DMS153 (cell line): ENCODE measurements at places on chromosomes 5 and 9.
A peak's percentile ranks its signal among the peaks of the same experiment; 100 is the strongest.

DNA sequence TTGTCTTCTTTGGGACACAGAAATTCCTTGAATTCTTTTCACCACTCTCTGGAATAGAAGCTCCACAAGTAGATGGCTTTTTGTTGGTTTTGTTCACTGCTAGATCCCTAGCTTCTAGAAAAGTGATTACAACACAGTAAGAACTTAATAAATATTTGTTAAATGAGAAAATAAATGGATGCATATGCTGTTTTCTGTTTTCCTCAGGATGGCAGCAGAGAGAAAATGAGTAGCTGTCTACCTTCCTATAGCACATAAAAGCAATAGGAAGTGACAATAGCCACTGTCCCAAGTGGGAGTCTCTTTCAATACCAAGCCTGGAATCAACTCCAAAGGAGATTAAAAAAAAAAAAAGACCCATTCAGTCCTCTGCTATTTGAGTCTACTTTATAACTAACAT lies 100.6 kb upstream of the NREP start:
- DNase-seq = no peak

- DNase-seq = no peak
Measured at GRCh38 chr9:115034801-115035200, 83.2 kb downstream of the TNC start.

- no peak for DNase-seq
Measured at GRCh38 chr5:67014957-67015400, 181.6 kb downstream of the CD180 start.

GRCh38 chr5:6832994-6833393 lies 119.8 kb downstream of the TENT4A start:
- no peak for DNase-seq

GRCh38 chr5:90941002-90941720 lies 382.6 kb downstream of the ADGRV1 start:
- DNase-seq = no peak

- DNase-seq = no peak
Measured at GRCh38 chr5:14521748-14522147, 59.8 kb upstream of the OTULINL start.

DNA sequence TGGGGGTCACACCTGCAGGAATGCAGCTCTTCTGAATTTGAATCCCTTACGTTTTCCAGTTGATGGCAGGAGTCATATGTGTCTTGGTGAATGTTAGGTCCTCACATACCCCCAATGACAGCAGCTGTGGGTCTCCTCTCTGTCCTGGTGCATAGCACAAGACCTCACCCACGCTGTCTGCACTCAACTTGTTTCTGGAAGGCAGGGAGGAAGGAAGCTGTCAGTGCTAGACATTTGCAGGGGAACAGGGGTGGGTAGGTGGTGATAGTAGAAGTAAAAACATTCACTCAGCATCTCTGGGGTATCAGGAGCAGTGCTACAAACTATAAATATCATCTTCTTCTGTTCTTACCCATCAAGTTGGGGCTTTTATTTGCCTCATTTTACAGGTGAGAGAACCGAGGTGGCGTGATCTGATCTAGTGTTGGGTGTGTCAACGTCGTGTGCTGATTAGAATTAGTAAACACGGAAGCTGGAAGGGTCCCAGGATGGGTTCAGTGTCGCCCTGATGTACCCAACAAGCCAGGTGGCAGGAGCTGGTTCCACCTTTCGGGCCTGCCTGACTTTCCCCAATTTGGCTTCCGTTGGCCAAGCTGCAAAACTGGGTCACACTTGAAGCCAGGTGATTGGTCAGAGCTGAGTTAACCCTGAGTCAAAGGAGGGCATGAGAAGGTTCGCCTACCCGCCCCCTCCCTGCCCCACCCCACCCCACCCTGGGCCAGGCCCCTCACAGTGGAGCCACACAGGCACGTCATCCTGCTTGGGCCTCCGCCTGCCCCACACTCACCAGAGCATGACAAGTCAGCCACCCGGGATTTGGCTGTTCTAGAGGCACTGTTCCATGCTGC lies 15.8 kb downstream of the ERGIC1 start:
- DNase-seq = no peak

- DNase-seq = no peak
Measured at GRCh38 chr9:133715866-133716563, 22.1 kb downstream of the SARDH start.

DNA sequence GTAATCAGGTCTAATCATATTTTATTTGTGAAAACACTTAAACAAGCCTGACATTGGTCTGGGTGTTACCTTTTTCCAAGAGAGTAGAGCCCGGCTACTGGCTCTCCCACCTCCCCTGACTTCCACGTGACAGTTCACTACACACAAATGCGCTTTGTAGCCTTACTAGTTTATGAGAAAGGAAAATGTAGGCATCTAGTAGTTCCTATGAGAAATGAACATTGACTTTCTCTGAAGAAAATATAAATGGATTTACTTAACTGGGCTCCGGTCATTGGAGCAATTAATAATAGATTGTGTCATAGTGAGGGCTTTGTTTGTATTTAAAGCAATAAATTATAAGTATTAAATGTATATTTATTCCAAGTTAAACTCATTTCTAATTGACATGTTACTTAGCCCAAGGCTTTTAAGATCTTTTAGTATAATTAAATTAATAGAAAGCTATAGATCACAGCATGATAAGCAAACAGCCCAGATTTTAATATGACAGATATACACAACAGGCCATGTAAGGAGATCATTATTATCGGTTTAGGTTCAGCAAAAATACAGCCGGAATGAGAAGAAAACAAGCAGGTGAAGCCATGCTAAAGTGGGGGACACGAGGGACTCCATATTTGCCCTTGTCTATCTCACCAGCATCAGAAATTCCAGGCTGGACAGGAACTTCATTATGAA lies 756.5 kb upstream of the ADAMTS16 start:
- no peak for DNase-seq

DNA sequence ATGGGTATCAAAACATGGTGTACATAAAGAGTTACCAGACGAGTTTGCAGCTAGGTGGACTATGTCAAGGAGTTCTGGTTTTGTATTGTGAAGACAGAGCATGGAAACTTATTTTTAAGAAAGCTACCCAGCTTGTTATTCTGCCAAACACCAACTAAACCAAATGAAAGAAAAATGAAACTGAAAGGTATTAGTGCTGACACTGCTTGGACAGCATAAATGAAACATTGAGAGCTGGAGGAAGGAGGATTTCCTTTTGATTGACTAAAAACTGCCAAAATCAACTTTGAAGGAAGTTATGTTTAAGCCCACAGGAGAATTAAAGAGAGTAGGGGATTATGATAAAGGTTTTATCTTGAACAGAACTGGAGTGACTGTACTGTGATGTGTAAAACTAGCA lies 766.2 kb downstream of the PTPRD start:
- DNase-seq = no peak

GRCh38 chr5:173093606-173094005 lies 37.5 kb downstream of the CREBRF start:
- no peak for DNase-seq

- peak; percentile 80 for DNase-seq
Measured at GRCh38 chr5:159100025-159100781, 487 bp upstream of the EBF1 start.

GRCh38 chr5:143233031-143233430 lies 170.5 kb downstream of the NR3C1 start:
- DNase-seq = no peak

GRCh38 chr5:172142709-172143215 lies 45.3 kb downstream of the STK10 start:
- no peak for DNase-seq

- DNase-seq = no peak
Measured at GRCh38 chr9:6006749-6007057, 8.7 kb downstream of the RANBP6 start.

DNA sequence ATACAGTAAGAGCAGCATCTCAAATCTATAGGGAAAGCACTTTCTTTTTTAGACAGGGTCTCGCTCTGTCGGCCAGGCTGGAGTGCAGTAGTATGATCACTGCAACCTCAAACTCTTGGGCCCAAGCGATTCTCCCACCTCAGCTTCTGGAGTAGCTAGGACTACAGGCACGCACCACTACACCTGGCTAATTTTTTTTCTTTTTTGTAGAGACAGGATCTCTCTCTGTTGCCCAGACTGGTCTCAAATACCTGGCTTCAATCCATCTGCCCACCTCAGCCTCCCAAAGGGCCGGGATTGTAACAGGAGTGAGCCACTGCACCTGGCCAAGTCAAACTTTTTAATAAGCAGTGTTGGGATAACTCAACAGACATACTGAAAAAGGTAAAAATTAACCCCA lies 107.6 kb downstream of the SIL1 start:
- DNase-seq = no peak

- no peak for DNase-seq
Measured at GRCh38 chr9:133862585-133863256, 124.6 kb upstream of the SARDH start.

GRCh38 chr5:91382530-91383026 lies 539 bp downstream of the ARRDC3 start:
- DNase-seq = no peak

- DNase-seq = no peak
Measured at GRCh38 chr9:121026260-121026691, 23.8 kb downstream of the C5 start.
